CD4-positive, alpha-beta T cell treated with Interleukin-1 beta for 1 hour (primary cell): ENCODE measurements at places on chromosomes 11 and 22.

GRCh38 chr11:110634370-110634769 lies 77.9 kb downstream of the ARHGAP20 start:
- DNase-seq: no peak

- no peak for DNase-seq
These were observed 68.1 kb downstream of the GRIK4 start for GRCh38 chr11:120579611-120580031.

DNA sequence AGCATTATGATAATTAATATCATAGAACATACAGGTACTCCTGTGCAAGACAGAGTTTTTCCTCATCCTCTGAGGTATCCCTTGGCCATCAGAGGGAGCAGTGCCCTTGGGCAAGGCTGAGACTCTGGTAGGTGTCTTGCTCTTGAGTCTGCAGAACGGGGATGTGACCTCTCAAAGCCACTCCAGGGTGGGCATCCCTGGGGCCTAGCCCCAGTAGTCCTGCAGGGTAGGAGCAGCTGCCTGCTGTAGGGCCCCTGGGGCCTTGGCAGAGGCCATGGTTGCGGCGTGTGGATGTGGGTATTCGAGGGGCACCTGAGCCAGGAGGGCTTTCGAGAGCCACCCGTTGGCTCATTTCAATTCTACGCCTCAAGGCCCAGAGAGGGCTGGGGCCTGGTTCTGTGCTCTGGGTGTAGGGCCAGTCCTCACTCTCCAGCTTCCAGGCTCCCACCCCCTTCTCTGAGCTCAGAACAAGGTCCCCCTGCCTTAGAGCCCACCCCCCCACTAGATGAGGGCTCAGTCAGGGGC lies 7.7 kb upstream of the OMP start:
- DNase-seq: no peak

GRCh38 chr22:49676783-49677494 lies 150.7 kb downstream of the BRD1 start:
- DNase-seq: no peak

GRCh38 chr11:40567392-40567791 lies 892.1 kb downstream of the LRRC4C start:
- no peak for DNase-seq

GRCh38 chr22:37968452-37969251 lies 15.2 kb downstream of the POLR2F start:
- no peak for DNase-seq

DNA sequence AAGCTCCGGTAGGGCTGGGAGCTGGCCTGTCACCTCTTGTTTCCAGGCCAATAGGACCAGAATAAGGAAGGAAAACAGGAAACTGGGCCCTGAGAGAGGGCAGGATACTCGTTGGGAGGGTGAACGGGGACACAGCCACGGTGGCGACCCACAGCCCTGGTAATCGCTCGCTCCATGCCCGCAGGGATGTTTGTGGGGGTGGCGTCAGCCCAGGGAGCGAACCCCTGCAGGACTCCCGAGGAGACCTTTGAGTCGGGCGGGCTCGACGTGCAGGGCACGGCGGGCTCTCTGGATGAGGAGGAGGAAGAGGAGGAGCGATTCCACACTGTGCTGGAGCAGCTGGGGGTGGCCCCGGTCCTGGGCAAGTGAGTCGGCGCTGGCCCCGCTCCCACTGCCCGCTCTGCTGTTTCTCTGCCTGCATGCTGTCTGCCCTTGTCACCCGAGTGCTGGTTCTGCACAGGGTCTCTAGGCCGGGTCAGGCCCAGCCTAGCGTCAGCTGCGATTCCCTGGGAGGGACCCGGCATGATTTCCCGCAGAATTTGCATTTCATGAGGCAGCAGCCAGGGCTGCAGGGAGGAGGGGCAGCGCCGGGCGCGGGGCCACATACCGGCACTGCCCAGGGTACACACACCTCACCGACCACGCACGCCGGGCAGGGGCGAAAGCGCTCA lies 1.6 kb downstream of the CRACR2B start:
- DNase-seq: no peak

- DNase-seq: peak; percentile 75
These were observed at the start of gene RNASEH2C for GRCh38 chr11:65720211-65720934. Gene RNASEH2C (minus strand): TSS chr11:65720798. CDS start chr11:65720758, 40 bp downstream.

DNA sequence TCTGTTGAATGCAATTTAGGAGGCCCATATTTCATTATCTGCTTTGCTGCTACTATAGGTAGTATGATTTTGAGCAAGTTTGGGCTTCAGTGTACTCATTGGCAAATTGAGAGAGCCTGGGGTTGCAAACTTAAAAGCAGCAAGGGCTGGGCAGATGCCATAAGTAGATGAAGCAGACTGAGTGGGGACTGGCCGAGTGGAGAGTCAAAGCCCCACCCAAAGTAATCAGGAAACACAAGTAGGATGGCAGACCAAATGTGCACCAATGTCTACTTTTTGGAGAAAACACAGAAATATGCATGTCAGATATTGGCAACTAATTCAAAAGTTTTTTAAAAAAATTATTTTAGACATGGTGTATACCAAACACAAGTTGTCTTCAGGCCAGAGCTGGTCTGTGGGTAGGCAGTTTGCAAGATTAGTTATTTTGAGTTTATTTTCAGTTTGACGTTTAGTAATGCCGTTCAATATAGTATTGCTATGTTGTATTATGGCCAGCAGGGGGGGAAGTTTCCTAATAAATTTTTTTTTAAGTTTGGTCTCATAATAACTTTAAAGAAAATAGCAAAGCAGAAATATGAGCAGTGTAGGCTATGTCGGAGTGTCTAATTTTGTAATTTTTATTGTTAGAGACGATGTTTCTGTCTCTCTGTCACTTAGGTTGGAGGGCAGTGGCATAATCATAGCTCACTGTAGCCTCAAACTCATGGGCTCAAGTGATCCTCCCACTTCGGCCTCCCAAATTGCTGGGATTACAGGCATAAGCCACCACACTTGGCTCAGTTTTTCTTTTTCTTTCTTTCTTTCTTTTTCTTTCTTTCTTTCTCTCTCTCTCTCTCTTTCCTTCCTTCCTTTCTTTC lies 105.1 kb downstream of the HIPK3 start:
- no peak for DNase-seq

DNA sequence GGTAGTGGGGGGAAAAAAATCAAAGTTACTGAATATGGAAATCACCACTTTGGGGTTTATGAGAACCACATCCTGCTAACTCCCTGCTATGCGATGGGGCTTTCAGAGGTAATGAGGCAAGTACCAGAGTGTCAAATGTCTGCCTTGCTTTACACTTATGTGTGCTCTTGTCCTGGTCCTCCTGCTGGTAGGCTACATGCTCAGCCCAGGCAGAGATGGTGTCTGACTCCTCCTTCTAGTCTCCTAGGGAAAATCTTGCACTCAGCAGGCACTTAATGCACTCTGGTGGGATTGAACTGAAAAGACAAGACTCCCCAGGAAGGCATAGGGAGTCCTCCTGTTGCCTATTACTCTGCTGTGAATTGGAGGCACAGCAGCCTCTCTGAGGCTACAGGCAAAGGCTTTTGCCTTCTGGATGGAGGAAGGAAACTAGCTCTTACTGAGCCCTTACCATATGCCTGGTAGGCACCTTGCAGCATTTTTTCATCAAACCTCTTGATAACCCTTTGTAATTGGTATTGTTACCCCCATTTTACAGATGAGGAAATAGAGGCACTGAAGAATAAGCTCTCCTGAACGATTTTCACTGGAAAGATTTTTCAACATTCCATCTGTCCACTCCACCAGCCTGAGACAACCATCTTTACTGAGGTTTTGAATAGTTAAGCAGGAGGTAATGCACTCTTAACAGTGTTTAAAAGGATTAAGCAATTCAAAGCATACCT lies 132.1 kb upstream of the PAX6 start:
- no peak for DNase-seq

DNA sequence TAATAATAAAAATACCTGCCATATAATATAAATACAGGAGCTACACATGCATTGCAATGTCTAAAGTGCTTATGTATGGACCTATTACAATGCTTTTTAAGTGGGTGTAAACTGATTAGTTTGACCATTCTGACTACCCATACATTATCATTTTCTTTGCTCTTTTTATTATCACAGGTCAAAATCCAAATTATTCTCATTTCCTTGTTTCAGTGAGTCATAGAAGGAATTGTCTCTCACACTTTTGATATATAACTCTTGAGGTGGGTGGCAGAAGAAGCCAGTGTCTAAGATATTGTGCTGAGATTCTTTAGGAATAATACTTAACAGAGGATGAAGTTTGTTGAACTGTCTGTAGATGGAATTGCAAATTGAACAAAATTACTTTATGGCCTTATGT lies 35.6 kb downstream of the GAS2 start:
- DNase-seq: no peak

GRCh38 chr11:132519241-132519815 lies 1013.0 kb downstream of the OPCML start:
- no peak for DNase-seq

- DNase-seq: no peak
These were observed 26.5 kb downstream of the KRTAP5-5 start for GRCh38 chr11:1656061-1656441.

- DNase-seq: peak; percentile 40
These were observed 48.8 kb downstream of the ABTB2 start for GRCh38 chr11:34308913-34309585.

DNA sequence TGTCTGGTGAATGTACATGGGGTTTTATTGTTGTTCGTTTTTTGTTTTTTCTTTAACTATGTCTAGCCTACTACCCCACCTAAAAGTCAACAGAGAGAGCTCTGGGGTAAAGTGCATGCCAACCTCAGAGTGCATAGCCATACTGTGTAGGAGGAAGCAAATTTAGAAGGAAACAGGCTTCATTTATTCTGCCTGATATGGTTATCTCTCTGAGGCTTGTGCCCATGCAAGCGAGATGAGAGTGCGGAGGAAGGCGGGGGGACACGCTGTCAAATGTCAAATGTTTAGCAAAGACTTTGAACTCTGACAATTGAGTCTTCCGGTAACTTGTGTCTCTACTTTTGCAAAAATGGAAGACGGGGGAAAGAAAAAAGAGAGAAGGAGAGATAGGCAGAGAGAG lies 295.5 kb downstream of the ETS1 start:
- DNase-seq: peak; percentile 64

DNA sequence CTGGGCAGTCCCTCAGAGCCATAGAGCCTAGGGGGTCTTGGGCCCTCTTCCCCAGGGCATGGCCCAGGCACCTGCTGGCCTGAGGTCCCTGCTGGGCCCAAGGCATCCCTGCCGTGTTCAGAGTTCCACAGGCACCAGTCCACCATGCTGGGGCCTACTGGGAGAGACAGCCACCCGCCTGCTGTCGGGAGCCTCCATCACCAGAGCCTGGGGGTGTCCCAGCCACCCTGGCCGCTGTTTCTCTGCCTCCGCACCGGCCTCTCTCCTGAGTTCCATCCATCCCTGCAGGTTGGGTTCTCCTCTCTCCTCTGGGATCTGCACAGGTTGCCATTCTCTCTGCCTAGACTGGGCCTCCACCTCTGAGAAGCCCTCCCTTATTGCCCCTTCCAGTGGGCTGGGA lies 68.6 kb downstream of the KCNQ1 start:
- DNase-seq: no peak

- no peak for DNase-seq
These were observed 18.6 kb upstream of the OR56A3 start for GRCh38 chr11:5923427-5923776.

- no peak for DNase-seq
These were observed 186.0 kb upstream of the CNTN5 start for GRCh38 chr11:98834776-98835175.

DNA sequence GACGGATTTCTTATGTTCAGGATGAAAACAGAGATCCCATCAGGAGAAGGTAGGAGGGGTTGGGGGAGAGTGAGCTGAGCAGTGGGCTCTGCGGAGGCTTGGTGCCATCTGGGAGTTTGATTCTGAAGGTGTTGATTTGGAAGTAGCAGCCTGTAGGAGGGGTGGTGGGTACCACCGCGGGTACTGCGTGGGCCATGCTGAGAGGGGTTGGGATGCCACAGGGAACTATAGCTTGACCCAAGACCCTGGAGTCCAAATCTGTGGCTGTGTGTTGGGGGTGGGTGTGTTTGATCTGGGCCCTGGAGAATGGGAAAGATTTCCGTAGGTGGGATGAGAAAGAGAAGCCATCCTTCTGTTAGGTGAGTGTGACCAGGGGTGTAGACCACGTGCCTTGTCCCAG lies 5.0 kb downstream of the INCENP start:
- DNase-seq: no peak

GRCh38 chr11:35584321-35584720 lies 33.9 kb upstream of the FJX1 start:
- no peak for DNase-seq

- DNase-seq: no peak
These were observed 163.0 kb downstream of the GRIK4 start for GRCh38 chr11:120674542-120674941.

DNA sequence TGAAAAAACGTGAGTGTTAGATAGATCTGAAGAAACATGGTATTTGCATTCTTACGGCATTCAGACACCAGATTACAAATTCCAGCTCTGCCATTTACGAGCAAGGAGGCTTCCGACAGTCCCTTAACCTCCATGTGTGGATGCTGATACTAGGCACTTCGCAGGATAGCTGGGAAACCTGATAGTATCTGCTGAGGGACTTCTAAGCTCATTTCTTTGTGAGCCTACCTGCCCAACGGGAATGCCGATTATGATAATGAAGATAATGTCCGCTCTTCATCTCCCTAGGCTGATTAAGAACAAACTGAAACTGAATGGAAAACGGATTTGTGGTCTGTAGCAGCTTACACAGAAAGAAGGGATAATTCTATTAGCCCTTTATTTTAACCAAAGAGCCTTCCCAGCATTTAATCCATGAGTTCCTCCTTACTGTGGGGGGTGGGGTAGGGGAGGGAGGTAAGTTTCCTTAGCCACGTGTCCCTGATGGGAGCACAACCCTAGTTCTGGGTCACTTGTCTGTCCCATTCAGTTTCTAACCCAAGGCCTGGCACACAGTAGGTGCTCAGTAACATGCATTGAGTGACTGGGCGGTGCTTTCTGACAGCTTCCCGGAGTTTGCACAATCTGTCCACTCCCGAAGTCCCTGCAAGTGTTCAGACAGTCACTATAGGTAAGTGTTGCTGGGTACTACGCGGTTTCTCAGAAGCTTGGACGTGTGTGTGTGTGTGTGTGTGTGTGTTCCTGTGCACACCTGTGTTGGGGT lies 39.2 kb downstream of the CD6 start:
- no peak for DNase-seq

- no peak for DNase-seq
These were observed 499.4 kb upstream of the API5 start for GRCh38 chr11:42812361-42812760.

- DNase-seq: no peak
These were observed 28.5 kb downstream of the CD44 start for GRCh38 chr11:35167426-35167954.
